ENCODE measurements at places on chromosomes 12 and 14.

DNA sequence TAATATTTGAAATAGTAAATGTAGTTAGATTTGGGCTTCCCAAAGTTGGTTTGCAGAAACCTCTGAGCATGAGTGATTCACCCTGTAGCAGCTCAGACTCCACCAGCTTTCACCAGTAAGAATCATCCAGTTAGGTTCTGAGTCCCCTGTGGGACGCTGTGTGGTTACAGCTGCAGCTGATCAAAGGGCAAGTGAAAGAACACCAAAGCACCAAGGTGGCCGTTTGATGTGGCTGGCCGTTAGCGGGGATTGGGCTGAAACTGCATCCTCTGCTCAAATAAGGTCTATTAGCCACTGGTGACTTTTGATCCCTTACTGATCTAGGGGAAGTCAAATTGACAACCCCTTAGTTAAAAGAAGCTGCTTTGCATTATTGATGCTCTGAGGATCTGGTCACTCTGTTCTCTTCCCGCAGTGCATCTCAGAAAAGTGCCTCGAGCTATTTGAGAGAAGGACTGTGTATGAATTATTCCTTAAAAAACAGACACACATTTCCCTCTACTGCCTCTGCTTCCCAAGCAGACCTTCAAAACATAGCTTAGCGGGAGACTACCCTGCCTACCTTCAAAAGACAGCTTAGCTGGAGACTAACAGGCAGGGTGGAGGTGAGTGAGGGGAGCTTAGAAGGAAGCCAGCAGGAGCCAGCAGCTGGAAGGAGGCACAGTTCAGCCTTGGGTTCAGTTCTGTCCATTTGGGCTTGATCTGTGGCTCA lies 3.7 kb downstream of the ABHD12B start:
- peak; percentile 39 for DNase-seq

DNA sequence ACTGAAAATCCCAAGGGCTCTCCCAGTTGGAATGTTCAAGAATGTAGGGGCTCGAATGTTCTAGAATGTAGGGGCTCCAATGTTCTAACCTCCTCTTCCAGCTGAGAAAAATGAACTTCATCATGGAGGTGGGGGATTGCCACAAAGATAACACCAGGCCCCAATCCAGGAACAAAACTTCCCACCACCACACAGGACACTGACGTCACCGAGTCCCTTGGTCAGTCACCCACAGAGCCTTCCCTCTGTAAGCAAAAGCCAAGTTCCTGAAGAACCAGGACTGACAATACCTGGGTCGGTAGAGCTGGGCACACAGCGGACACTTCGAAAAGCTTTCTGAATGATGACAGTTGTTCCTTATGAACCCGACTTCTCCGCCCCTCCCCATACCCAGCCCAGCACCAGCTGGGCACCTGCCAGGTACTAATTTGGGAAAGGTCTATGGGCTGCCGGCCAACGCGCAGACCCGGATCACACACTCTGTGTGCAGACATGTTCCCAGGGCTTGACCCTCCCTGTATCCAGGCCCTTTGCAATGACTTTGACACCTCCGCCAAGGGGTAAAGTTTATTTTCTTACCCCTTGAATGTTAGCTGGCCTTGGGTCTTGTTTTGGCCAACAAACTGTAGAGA lies 18.9 kb downstream of the ITPK1 start:
- no peak for DNase-seq

DNA sequence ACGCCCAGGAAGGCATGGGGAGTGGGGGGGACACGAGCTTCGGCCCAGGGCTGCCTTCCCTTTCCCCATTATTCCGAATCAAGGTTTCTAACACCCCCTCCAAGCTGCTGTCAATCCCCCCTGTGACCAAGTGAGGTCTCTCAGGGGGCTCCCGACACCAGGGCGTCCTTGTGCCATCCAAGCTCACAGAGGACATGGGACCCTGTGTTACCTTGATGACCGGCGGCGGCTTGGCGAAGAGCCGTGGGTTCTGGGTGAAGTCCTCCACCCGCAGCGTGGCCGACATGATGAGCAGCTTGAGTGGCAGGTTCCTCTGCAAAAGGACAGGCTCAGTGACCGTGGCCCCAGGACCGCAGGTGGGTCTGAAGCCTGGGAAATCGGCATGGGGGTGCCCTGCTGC lies 20.3 kb downstream of the DHX37 start:
- DNase-seq: no peak

- DNase-seq: no peak
These were observed 27.2 kb downstream of the CHGA start for GRCh38 chr14:92950193-92950540.

GRCh38 chr14:100719976-100720520 lies 6.6 kb upstream of the DLK1 start:
- DNase-seq: no peak

GRCh38 chr14:46197856-46198255 lies 453.7 kb downstream of the RPL10L start:
- DNase-seq: no peak

DNA sequence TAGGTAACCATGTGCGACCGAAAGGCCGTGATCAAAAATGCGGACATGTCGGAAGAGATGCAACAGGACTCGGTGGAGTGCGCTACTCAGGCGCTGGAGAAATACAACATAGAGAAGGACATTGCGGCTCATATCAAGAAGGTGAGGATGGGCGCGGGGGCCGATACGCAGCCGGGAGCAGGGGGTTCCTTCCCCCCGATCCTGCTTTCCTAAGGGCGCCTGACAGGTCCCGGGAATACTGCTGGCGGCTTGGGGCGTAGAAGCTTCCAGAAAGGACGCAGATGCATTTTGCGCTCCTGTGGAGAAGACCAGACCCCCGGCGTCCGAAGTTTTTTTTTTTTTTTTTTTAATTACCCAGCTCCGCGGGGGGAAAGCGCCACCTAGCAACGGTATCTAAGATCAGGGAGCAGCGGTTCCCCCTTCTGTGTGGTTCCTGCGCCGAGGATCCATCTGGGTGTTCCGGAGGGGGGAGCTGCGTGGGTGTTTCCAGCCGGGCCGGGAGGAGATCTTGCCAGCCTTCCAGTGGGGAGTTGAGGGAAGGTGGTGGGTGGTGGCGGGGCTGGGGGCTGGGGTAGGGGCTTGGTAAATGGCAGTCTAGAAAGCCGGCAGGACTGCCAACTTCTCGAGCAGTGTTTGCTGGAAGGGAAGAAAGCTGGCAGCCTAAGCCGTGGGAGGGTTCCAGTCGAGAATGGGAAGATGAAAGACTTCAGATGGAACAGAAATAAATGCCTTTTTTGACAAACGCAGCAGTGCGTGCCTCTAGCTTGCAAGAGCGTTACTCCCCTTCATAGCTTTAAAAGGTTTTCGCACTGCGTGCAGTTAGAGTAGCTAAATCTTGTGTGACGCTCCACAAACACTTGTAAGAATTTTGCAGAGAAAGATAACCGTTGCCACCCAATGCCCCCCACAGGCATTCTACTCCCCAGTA lies 764 bp downstream of the DYNLL1 start:
- peak; percentile 73 for DNase-seq

DNA sequence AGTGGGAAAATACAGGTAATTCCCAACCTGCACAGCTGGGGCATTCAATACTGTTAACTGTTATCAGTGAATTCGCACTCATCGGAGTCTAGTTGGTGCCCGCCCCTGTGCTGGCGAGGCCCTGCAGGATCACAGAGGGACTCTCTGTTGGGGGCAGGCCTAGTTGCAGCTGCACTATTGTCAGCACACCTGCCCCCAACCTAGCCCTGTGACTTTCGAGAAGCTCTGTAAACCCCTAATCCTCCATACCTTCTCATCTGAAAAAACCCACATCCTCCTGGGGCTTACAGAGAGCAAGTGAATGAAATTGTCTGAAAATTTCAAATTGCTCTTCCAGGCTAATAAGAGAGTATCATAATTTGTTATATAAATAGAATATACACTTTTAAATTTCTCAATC lies 132.2 kb upstream of the NUDT4 start:
- DNase-seq: no peak

DNA sequence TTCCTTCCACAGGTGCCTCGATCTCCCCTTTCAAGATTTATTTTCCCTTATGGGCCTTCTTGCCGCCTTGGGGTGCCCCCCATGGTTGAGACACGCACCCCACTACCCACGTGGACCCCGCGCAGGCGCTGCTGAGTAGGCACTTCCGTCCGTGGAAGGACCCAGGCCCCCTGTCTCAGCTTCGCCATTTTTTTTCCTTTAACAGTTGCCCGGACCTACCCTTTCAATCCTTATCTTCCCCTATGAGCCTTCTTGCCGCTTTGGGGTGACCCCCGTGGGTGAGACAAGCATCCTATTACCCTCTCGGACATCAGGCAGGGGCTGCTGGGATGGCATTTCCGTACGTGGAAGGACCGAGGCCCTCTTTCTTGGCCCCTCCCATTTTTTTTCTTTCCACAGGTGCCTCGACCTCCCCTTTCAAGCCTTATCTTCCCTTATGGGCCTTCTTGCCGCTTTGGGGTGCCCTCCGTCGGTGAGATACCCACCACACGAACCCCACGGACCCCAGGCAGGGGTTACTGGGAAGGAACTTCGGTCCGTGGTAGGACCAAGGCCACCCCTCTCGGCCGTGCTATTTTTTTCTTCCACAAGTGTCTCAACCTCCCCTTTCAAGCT lies 268.2 kb downstream of the ALG10 start:
- DNase-seq: no peak

GRCh38 chr14:44640416-44640815 lies 133.3 kb upstream of the FSCB start:
- DNase-seq: no peak

DNA sequence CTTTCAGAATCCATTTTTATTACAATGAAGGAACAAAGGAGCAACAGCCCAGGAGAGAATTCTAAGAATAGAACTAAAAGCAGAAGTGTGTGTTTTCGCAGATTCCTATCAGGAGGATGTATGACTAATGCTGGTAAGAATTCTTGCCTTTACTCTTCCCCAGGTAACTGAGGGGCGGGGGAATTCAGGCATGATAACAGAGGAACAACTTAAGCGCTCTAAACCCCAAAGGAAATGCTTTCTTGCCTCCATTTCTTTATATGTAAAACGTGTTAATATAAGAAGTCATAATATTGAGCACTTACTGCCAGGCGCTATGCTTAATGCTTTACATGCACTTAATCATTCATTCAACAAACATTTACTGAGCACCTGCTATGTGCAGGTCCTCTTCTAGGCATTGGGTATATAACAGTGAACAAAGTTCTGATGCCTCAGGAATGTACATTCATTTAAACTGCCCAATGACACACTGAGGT lies 4.5 kb downstream of the HCAR1 start:
- no peak for DNase-seq

DNA sequence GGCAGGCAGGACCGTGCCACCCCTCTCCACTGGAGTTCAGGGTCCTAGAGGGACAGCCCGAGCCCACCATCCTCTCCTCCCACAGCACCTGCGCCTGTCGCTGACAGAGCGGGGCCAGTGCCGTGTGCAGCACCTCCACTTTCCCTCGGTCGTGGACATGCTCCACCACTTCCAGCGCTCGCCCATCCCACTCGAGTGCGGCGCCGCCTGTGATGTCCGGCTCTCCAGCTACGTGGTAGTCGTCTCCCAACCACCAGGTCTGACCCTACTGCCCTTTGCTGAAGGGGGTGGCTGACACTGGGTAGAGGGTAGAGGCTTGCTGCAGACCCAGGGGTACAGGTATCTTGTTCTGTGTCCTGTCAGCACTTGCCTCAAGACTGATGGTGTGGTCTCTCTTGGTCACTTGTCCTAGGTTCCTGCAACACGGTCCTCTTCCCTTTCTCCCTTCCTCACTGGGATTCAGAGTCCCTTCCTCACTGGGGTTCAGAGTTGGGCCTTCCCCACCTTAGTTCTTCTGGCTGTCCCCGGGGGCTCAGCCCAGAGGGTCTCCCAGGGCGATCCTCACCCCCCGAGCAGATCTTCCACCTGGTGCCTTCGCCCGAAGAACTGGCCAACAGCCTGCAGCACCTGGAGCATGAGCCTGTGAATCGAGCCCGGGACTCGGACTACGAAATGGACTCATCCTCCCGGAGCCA lies 42.0 kb downstream of the SH2B3 start:
- DNase-seq: no peak

DNA sequence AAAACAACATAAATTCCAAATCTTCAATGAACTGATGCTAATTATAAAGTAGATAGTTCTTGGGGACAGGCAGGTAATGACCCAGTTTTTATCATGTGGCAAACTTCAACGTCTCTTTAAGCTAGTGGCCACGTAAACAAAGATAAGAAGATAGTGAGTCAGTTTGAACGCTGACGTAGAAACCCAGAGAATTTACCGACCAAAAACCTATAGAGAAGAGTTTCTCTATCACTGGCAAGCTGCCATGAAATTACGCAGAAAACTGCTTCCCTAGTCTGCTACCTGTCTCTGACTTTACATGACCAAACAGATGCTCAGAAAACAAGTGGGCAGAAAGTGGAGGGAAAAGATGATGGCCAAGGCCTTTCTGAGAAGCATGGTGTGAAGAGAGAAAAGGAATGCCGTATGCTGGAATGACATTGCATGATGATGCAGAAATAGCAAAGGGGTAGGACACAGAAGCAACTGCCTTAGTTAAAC lies 136.3 kb downstream of the ITPR2 start:
- no peak for DNase-seq

GRCh38 chr14:100058777-100059437 lies 6.3 kb upstream of the EVL start:
- no peak for DNase-seq

DNA sequence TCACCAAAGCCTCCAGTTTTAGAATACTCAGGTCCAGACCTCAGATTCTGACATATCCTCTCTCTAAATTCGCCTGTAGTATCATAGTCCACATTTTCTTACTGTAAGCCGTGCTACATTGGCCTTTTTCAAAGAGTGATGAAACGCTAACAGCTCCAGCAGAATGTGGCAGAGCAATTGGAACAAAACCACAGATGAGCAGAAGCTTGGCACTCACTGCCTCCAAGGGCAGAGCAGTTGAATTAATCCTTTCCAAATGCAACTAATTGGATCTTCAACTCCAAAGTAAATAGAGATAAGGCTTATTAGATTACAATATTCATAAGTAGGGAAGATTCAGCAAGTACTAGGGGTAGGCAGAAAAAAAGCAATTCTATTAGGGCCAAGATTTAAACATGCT lies 128.3 kb downstream of the SLC35F4 start:
- no peak for DNase-seq

DNA sequence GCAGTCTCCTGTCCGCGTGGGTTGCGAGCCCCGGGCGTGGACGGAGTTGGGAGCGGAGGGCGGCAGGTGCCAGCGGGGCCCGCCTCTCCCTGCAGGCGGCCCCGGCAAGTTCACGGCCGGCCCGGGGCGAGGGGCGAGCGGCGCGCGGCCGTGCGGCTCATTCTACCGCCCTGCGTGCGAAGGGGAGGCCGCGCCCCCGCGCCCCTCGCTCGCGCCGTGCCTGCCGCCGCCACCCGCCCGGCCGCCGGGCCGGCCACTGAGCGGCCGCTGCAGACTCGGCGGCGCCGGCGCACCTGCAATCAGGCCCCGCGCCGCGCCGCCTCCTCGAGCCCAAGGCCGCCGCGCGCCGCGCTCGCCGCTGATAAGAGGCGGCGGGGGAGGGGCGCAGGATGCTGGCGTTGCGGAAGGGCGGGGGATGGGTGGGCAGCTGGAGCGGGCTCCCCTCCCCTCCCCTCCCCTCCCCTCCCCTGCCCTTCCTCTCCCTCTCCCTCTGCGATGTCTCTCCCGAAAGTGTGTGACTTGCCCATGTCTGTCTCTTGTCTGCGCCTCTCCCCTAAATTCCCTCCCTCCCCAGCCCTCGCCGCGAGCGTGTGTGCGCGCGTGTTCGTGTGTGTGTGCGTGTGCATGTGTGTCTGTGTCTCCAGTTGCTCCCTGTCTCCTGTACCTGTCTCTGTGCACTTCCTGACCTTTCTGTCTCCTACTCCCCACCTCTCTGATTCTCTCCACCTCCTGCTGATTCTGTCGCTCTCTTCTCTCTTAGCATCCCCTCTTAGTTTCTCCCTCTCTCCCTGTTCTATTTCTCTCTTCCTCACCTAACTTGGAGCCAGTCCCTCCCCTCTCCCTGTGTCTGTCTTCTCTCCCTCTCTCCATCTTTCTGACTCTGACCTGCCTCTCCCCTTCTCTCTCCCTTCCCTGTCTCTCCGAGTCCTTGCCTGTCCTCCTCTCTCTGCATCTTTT lies 768.1 kb upstream of the TBX3 start:
- peak; percentile 10 for DNase-seq
